ENCODE measurements at places on chromosomes 4 and X.

GRCh38 chrX:154019633-154020528 is at the start of gene IRAK1:
Gene IRAK1, minus strand, starts transcription at chrX:154019902. Its CDS starts 90 bp downstream, at chrX:154019812.
- no peak for DNase-seq

DNA sequence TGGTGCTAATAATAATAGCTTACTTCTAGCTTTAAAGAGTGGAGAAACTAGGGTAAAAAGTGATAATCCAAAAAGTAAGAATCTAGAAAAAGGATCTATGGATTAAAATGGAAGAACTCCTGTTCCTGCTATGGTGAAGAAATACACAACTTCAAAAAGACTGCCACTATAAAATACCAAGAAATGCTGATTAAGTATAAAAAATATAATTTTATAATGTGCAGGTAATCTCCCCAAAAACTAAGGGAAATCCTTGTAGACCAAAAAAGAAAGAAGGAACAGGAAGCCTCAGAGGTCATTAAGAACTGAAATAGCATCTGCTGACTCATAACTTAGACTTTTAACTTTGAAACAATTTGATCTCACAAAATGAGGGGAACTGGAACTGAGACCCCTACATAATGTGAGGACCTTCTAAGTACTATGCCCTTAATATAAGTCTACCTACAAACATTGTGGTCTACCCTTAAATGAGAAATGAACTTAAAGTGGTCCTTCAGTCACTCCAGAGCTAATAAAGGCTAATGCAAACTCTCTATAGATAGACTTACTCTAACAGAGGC is 50.6 kb upstream of the SRPX start:
- no peak for DNase-seq

DNA sequence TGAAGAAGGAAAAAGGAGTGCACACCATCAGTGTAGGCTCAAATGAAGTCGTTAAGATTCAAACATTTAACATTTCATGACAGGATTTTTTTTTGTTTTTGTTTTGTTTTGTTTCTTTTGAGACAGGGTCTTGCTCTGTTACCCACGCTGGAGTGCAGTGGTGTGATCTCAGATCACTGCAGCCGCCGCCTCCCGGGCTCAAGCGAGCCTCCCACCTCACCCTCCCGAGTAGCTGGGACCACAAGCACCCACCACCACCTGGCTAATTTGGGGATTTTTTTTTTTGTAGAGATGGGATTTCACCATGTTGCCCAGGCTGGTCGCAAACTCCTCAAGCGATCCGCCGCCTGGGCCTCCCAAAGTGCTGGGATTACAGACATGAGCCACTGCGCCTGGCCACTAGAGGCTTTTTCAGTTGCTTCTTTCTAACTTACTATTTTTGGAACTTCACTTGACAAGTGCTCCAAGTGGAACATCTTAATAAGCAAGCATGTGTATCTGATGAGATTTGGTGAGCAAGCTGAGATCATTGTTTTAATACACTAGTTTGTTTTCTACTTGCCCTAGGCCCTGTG is 78.9 kb upstream of the CNKSR2 start:
- DNase-seq: no peak

- no peak for DNase-seq
Measured at GRCh38 chrX:150897421-150898320, 797 bp downstream of the CD99L2 start.

- DNase-seq: no peak
Measured at GRCh38 chr4:108148316-108148715, 20.4 kb downstream of the LEF1 start.

DNA sequence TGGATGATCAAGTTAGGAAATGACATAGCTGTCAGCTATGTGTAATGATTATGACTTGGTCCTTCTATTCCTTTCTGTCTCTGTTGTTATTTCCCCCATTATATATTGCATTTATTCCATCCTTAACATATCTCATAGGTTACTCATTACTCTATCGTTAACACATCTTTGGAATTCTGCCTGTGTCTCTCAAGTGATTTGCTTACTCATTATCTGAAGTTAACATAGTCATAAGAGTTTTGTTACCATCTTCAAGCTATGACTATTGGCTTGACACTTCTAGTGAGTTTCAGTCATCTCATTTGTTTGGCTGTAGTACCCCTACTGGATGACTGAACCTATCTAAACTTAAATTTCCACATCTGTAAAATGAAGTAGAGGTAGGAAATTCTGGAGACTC is 286.1 kb upstream of the PPP1R2C start:
- no peak for DNase-seq

- no peak for DNase-seq
Measured at GRCh38 chr4:79334783-79335182, 8.9 kb upstream of the NAA11 start.

DNA sequence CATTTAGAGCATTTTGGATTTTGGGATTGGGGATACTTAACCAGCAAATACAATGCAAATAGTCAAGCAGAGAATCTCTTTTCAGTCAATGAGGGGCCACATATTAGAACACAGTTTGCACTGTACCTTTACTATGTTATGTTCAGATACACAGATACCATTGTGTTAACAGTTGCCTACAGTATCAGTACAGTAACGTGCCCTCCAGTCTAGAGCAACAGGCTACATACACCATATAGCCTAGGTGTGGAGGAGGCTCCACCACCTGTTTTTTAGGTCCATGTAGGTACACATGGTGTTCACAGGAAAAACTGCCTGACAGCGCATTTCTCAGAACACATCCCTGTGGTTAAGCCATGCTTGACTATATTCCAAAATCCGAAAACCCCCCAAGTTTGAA is 9.1 kb downstream of the GRPEL1 start:
- DNase-seq: no peak

DNA sequence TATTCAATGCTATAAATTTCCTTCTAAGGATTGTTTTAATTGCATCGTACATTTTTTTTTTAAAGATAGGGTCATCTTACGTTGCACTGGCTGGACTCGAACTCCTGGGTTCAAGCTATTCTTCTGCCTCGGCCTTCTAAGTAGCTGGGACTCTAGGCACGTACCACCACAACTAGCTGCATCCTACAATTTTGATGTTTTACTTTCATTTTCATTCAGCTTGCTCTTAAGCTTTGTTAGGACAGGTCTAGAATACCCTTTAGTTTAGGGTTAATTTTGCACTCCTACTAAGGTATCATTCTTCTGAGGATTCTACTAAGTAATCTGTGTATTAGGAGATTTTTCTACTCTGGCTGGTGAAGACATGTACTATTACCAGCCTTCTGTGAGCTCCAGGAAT is 50.2 kb upstream of the C1GALT1C1 start:
- DNase-seq: no peak

DNA sequence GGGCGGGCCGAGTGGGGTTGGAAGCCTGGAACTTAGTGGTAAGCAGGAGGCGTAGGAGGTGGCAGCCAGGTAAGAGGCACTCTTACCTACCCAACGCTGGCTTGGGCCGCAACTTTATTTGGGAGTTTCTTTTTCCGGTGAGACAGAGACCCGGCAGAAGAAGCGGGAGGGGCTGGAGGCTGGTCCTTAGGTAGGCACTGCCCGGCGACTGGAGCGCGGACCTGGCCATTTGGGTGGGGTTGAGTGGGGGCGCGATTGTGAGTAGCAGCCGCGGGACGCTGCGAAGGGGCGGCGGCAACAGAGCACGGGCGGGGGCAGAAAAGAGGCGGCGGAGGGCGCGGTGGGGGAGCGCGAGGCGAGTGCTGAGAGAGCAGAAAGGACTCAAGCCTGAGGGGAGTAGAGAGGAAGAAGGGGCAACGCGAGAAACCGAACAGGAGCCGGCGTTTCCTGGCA is 334 bp upstream of the POU4F2 start:
- DNase-seq: no peak

- no peak for DNase-seq
Measured at GRCh38 chr4:41181037-41181436, 33.3 kb downstream of the APBB2 start.

DNA sequence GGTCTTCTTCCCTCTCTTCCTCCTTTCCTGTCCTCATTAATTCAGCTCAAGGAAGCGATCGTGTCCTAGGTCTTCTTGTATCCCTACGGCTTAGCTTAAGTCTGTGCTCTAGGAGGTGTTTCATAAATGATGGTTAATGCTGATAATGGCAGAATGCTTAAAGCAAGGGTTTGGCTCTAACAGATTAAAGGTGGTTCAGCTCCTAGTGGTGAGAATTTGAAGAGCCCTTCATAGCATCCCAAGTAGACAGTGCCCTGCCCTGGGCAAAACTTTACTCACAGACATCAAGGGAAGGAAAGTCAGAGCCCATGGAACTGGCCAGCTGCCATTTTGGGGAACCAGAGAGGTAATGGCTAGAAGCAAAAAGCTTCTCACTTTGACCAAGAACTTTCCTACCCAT is 47.0 kb upstream of the PGRMC1 start:
- no peak for DNase-seq

GRCh38 chr4:154120006-154120676 is 331.3 kb upstream of the SFRP2 start:
- no peak for DNase-seq

DNA sequence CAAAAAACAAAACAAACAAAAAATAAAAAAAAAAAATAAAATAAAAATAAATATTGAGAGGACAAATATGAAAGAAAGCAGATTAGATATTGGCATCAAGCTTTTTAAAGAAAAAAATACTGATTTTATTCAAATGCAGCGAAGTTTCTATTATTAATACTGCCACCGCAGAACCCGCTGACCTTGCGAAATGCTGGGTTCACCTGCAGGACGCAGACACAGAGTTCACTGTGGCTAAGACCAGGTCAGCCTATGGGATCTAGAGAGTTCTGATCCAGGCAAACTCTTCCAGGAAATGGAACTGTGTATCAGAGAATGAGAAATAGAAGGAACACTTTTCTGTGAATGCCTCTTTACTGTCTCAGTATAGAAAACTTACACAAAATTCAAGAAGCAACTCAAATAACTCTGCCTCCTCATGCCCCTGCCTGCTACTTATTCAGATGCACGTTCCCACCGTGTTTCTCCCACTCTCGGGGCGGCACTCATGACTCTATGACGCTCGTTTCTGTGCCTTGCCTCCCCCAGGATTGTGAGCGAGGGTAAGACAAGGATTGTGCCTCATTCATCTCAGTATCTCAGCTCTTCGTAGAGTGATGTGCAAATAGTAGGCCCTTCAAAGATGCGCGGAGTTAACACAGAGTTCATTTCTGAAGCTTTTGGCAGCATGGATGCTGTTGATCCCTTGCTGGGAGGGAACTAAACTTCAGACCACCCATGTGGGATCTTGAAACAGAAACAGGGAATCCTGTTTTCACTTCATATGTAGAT is 44.1 kb upstream of the TLR3 start:
- no peak for DNase-seq

DNA sequence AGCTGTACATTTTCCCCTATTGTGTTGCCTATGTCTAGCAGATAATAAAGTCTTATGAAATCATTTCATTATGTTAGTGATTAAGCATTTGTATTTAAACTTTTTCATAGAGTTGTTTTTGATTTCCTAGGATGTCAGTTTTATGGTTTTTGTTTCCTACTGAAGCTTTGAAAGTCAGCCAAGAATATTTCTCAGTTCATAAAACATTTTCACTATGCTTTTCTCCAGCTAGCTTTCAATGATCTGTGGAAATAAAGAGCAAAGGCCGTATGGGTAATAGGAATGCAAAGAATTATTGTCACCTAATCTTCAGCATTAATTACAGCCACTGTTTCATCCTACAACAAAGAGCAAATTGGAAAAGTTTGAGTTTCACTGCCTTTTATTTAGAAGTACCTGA is 145.7 kb upstream of the NUDT6 start:
- DNase-seq: no peak

DNA sequence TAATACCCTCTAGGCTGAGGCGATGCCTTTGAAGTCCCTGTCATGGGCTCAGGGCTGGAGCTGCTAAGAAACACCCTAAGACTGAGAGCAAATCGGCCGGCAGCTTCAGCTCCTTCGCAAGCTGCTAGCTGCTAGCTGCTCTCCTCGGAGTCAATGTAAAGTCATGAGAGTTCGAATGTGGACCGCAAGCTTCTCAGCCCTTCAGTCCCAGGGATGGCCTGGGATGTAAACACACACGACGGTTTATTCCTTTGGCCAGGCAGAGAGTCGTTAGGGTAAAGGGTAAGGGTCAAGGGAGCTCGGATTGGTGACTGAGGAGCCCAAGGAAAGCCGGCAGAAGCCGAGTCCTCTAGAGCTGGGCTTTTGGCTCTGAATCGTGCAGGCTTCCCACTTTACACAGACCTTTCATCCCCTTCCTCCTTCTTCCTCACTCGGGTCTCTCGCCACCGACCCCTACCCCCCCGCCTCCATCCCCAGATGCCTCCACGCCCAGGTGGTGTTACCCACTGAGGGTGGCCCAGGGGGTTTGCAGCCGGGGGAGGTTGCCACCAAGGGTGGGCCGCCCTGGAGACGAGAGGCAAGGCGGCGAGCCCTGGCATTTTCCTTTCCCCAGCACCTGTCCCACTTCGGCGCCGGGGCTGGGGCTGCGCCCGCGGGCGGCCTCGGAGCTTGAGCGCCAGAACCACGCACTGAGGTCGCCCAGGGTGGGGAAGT is 3.1 kb upstream of the BCORL1 start:
- no peak for DNase-seq

All from 8988T (cell line).